Astrocyte (in vitro differentiated cells and primary cell): ENCODE measurements at places on chromosomes 1 and 21. TPM values are rescaled to one million over a fixed set of nuclear protein-coding genes. Genes with fewer than 3 reads are reported as not detected.

GRCh38 chr1:19388980-19389379, 76.9 kb downstream of the SLC66A1 start:
- DNase-seq: no peak

DNA sequence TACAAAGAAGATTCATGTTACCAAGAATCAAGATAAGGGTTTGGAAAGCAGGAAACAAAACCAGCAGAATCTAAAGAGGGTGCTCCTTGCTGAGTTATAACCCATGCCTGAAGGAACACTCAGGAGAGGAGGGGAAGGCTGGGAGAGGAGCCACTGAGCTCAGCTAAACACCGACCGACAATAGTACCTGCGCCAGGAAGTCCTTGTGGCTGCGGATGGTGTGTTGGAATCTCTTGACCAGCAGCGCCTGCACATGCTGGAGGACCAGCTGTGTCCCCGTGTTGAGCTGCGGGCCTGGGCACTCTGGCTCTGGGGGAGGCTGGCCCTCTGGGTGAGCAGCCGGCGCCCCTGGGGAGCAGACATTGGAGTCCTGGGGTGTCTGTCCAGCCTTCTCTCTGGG, 89.4 kb downstream of the ABCA4 start:
- no peak for DNase-seq

GRCh38 chr1:18326211-18326897, 154.4 kb upstream of the KLHDC7A start:
- no peak for DNase-seq

- DNase-seq: no peak
Measured at GRCh38 chr1:23684415-23684814, 7.2 kb upstream of the RPL11 start.

GRCh38 chr1:184892116-184892515, 82.2 kb downstream of the NIBAN1 start:
- no peak for DNase-seq

DNA sequence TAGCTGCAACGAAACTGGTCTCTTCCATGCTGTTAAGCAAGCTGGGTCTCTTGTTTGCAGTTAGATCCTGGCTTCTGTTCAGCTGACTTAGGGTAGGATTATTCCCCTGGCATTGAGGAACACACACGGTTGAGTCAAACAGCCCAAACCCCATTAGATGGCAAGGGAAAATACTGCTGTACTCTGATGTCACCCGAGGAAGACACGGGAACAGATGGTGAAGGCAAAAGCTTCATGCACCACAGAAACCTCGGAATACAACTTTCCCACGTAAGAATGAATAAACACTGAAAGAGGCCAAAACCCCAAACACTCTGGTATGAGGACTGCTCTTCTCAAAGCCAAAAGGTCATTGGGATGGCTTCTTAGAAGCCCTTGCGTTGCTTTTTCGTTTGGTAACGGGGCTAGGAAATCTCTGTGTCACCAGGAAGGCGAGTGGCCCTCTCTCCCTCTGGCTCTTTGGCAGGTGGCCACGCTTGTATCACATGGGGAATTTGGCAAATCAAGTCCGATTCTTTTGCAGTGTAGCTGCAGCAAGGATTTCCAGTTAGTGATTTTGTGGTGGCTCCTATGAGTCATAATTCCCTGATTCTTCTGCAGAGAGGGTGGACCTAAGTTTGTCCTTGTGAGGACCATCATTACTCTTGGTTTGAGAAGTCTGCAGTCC, 16.7 kb upstream of the LYST start:
- DNase-seq: peak; percentile 97

DNA sequence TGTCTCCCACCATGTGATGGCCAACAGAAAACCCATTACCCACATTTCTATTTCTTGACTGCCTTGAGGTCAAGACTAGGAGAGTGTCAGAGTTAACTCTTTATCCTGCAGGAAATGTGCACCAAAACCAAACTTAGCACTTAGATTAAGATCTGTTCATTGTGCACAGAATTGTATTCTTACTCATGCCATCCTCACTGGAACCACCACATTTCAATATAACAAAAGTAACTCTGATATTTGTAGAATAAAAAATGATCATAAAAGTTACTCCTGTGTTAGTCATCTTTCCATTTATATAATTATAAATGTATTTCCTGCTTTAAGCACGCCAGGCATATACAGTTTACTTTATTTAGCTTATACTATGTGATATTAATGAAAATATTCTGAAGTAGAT, 193.0 kb upstream of the DPYD start:
- DNase-seq: no peak

- no peak for DNase-seq
Measured at GRCh38 chr1:239997515-239998311, 94.0 kb upstream of the FMN2 start.

GRCh38 chr21:14306126-14306907, 76.6 kb downstream of the HSPA13 start:
- DNase-seq: no peak

GRCh38 chr1:6360517-6361070, 33.0 kb downstream of the ACOT7 start:
- DNase-seq: no peak

DNA sequence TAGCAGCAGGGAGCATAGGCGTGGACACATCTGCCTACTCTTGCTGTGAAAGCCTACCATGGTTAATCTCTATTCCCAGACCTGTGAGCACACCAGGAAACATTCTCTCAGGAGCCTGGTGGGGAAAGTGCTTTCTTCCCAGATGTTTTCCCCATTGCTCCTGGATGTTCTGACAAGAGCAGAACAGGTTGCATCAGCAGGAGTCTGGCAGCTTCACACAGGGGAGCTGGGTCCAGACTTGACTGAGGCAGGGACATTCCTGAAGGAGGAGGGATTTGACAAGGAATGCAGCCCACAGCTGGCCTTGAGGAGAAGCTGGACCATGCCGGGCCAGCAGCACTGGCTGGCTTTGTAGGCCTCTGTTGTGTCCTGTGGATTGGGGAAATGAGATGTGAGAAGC, 21.0 kb upstream of the ARTN start:
- DNase-seq: peak; percentile 64

DNA sequence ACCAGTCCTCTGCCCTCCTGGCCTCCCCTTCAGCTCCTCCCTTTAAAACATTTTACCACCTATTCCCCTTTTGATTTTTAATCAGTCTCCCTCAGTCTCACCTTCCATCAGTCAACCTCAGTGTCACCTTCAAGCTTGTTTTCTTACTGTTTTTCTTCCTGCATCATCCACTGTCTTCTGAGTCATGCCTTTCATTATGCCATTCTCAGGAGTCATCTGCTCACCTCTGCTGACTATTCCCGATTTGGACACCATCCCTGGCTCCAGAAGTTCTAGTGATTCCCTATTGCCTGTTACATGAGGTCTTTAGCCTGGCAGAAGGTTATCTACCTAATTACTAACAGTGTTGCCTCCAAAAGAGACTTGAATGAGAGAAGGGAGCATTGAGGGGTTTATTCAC, 23.9 kb downstream of the NFASC start:
- DNase-seq: peak; percentile 35

GRCh38 chr21:35933466-35933865, 126.9 kb downstream of the SETD4 start:
- peak; percentile 73 for DNase-seq

The TXNIP gene
- 157 and 217 TPM in 2 replicates for total RNA-seq

The NOC2L gene
- total RNA-seq: 83.7 and 91.4 TPM in 2 replicates

The BNIPL gene
- 0.29 and 0.73 TPM in 2 replicates for total RNA-seq

The LAMC2 gene
- total RNA-seq: 8.0 and 13.9 TPM in 2 replicates

The PDE9A gene
- total RNA-seq: 6.2 and 7.8 TPM in 2 replicates
